ENCODE measurements at places on chromosomes 5 and 9. TPM values are rescaled to one million over a fixed set of nuclear protein-coding genes. Genes with fewer than 3 reads are reported as not detected.

Gene ITGA1
- 2.1 TPM for polyA plus RNA-seq

Gene ADAM19
- polyA plus RNA-seq: 6.5 TPM

Gene GPR151
- not detected for polyA plus RNA-seq

Gene SLC2A8
- 62.2 TPM for polyA plus RNA-seq

Gene TTF1
- polyA plus RNA-seq: 9.1 TPM

Gene IFNA21
- not detected for polyA plus RNA-seq

Gene MLANA
- not detected for polyA plus RNA-seq

Gene ACTBL2
- polyA plus RNA-seq: not detected

Gene CDH12
- 0.56 TPM for polyA plus RNA-seq

Gene ADGRD2
- polyA plus RNA-seq: 1.7 TPM

Gene LIX1
- 80.1 TPM for polyA plus RNA-seq

Gene ANGPTL2
- polyA plus RNA-seq: 6.7 TPM

Gene RICTOR
- polyA plus RNA-seq: 6.0 TPM

Gene EDIL3
- 7.2 TPM for polyA plus RNA-seq

Gene PPIC
- polyA plus RNA-seq: 276 TPM

Gene BAAT
- not detected for polyA plus RNA-seq

Gene PKN3
- 13.5 TPM for polyA plus RNA-seq

Gene PLPP7
- polyA plus RNA-seq: 42.5 TPM

Gene SPATA31D4
- polyA plus RNA-seq: not detected

Gene KIF12
- 0.64 TPM for polyA plus RNA-seq

Gene TNFSF8
- polyA plus RNA-seq: not detected

Gene SLC6A19
- 0.32 TPM for polyA plus RNA-seq

Gene SLC34A3
- polyA plus RNA-seq: 0.24 TPM

Gene ALDH7A1
- polyA plus RNA-seq: 194 TPM

Gene CFAP90
- polyA plus RNA-seq: 0.27 TPM

Gene CDC20B
- 0.89 TPM for polyA plus RNA-seq

Gene ARSI
- polyA plus RNA-seq: 2.1 TPM

Gene LCN9
- not detected for polyA plus RNA-seq

Gene NINJ1
- polyA plus RNA-seq: 51.7 TPM

Gene CFAP77
- 0.46 TPM for polyA plus RNA-seq

Gene DAPK1
- polyA plus RNA-seq: 21.0 TPM

Gene BAG1
- 270 TPM for polyA plus RNA-seq
